ENCODE measurements at places on chromosomes 16 and 17.
A peak's percentile ranks its signal among the peaks of the same experiment; 100 is the strongest.

GRCh38 chr16:55478827-55479429 is at the start of gene MMP2:
Gene MMP2 (plus strand): TSS chr16:55479198. CDS start chr16:55479480, 282 bp downstream.
- DNase-seq = peak; percentile 7

- no peak for DNase-seq
Measured at GRCh38 chr17:38881600-38882191, 11.8 kb downstream of the LASP1 start.

- no peak for DNase-seq
Measured at GRCh38 chr16:50136399-50136798, 16.7 kb upstream of the TENT4B start.

DNA sequence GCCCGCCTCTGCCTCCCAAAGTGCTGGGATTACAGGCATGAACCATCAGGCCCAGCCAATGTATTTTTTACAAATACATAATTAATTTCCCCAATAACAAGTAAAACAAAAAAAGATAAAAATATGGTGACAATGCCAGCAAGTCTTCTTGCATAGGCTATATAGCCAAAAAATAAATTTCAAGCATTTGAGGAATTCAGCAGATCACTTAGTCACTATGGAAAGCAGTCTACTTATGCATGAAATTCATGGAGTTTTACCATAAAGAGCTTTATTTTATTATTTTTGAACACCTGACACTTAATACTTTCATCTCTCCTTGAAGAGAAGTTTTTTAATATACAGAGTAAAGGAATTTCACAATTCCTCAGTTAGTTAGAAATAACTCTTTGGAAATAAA is 56.4 kb downstream of the BRIP1 start:
- no peak for DNase-seq

- no peak for DNase-seq
Measured at GRCh38 chr17:1362964-1363363, 37.1 kb downstream of the YWHAE start.

DNA sequence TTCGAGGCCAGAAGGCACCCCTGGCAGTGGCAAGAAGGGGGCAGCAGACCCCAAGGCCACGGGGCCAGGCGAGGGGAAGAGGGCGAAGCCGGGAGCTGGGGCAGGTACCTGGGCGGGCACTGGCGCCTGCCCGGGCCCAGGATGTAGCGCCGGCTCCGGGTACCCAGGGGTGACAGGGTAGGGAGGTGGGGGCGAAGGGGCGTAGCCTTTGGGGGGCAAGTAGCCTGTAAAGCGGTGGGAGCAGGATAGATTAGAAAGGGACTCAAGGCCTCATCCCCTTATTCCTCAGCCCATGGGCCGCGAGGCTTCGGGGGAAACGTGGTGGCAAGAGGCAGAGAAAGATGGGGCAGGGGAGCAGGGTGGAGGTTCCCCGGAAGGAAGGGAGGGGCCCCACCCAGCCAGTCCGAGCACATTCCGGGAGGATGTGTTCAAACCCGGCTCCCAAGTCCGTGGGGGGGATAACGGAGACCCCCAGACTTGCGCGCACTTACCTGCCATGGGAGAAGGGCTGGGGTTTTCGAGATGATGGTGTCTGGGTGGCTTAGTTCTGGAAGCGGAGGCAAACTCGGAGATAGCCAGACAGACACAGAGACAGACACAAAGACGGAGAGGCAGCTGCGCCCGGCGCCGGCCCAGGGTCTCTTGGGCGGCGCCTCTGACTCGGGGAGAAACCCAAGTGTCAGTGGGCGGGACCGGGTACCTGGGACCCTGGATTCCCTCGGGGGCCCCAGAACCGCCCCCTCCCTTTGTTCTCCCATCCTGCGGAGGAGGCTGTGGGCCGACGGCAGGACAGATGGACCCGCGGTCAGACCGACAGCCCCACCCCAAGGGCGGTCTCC is 493 bp downstream of the PLSCR3 start:
- no peak for DNase-seq

DNA sequence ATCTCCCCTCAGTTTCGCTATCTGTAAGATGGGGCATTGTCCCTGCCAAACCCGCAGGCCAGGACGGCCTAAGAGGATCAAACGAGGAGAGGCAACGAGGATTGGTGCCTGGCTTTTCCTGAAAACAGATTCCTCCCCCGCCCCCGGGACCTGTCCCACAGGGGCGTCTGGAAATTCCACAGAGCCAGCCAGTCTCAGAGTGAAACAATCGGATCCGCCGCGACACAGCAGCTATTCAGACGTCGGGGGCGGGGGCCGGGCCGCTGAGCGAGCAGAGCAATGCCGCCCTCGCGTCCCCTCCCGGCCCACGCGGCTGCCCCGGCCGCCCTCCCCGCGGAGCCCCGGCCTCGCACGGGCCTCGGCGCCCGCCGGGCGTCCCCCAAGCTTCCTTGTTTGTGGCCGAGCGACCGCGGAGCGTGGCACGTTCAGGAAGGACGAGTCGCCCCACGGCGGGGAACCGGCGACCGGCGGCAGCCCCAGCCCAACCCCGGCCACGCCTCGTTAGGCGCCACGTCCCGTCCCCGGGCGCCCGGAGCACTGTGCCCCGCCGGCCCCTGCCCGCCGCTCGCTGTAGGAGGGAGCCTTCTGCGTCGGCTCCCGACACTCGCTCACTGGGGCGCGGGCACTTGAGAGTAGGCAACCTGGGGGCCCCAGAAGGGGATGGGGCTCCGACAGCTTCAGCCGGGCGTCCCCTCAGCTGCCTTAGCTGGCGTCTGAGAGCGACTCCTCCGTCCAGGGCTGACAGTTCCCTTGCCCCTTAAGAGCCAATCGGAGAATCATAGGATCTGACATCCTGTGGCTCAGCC is 29.6 kb upstream of the PHOSPHO1 start:
- peak; percentile 24 for DNase-seq

- no peak for DNase-seq
Measured at GRCh38 chr17:44687756-44688155, 1.8 kb downstream of the CCDC43 start.

Data from amniotic stem cell (primary cell).